ENCODE measurements at places on chromosomes 2 and 18.

DNA sequence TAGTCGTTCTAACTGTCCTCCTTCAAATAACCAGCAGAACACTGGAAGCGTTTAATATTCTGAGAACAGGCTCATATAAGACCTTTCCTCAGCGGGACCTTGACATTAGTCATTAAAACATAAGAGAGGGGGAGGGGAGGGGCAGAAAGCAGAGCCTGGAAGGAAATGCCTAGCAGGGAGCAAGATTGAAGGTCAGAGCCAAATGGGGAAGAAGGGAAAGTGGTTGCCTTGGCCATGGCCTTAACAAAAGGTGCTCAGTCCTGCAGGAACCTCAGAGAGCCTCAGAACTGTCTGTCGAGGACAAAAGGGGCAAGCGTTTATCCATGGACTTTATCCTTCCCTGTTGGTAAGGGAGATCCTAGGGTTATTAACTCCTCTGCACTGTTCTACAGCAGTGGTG, 856 bp upstream of the PLA2R1 start:
- peaks cover 40% of the 10 kb centered on the region for H3K27me3 ChIP-seq
- peak overlapping the region; percentile 70 for H3K4me3 ChIP-seq
- no peaks in the 10 kb centered on the region for H3K36me3 ChIP-seq
- H3K27ac ChIP-seq: no peak overlapping the region
- no peak for DNase-seq

GRCh38 chr18:22858121-22858520, 75.0 kb upstream of the RBBP8 start:
- H3K4me3 ChIP-seq: no peak overlapping the region
- no peak overlapping the region for H3K27ac ChIP-seq
- DNase-seq: no peak

DNA sequence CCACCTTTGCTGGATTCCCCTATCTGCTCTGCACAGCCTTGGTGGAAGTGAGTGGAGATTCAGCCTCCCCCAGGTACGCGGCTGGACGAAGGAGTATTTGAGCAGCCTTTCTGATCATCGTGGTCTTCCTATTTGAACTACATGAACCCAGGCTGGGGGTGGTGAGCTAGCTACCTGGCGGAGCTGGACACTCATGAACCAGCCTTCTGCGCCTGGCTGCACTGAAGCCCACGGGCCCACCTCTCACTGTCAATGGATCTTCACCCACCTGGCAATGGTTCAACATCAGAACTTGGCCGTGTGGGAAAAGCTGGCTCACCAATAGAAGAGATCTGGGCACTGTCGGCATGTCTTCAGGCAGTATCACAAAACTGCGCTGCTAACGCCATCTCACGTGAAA, 35.4 kb downstream of the ANKMY1 start:
- DNase-seq: no peak
- peaks cover 61% of the 10 kb centered on the region for H3K36me3 ChIP-seq
- H3K4me3 ChIP-seq: no peak overlapping the region
- H3K27ac ChIP-seq: no peak overlapping the region

GRCh38 chr2:46983065-46983801, 67.6 kb upstream of the MCFD2 start:
- peak overlapping the region; percentile 96 for H3K27ac ChIP-seq
- no peak for DNase-seq
- peaks cover 23% of the 10 kb centered on the region for H3K36me3 ChIP-seq
- H3K27me3 ChIP-seq: no peaks in the 10 kb centered on the region

DNA sequence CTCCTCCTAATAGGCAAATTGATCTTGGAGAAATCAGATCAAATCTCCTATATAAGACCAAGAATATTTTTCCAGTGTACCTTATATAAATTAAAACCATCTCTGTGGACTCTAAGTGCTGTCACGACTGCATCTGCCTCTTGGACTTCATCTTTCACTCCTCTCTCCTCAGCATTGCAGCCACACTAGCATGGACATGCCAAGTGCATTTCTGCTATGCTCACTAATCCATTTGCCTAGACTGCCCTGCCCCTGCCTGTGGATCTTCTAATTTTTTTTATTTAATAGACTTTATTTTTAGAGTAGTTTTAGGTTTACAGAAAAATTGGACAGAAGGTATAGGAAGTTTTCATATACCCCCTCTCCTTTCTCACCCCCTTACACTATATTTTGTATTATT, 146.7 kb upstream of the VWC2L start:
- no peak overlapping the region for H3K4me3 ChIP-seq
- no peaks in the 10 kb centered on the region for H3K36me3 ChIP-seq
- H3K4me1 ChIP-seq: no peaks in the 10 kb centered on the region
- DNase-seq: no peak

DNA sequence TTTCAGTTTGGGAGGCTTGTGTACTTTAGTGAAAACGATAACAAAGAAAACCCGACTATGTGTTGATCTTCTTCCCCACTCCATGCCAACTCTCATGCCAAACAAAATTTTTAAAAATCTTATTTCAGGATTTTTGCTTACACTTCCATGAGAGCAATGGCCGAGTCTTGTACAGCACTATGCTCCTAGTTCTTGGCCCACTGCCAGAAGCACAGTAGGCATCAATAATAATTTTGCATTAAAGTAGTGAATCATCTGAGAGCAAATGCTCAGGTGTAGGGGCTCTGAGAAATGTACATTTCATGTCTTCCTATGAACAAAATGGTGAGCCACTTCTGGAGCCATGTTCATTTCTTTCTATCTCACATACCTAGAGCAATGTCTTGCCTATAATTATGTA, 62.2 kb downstream of the MAP3K19 start:
- H3K4me1 ChIP-seq: peaks cover 6% of the 10 kb centered on the region
- H3K4me3 ChIP-seq: no peak overlapping the region

DNA sequence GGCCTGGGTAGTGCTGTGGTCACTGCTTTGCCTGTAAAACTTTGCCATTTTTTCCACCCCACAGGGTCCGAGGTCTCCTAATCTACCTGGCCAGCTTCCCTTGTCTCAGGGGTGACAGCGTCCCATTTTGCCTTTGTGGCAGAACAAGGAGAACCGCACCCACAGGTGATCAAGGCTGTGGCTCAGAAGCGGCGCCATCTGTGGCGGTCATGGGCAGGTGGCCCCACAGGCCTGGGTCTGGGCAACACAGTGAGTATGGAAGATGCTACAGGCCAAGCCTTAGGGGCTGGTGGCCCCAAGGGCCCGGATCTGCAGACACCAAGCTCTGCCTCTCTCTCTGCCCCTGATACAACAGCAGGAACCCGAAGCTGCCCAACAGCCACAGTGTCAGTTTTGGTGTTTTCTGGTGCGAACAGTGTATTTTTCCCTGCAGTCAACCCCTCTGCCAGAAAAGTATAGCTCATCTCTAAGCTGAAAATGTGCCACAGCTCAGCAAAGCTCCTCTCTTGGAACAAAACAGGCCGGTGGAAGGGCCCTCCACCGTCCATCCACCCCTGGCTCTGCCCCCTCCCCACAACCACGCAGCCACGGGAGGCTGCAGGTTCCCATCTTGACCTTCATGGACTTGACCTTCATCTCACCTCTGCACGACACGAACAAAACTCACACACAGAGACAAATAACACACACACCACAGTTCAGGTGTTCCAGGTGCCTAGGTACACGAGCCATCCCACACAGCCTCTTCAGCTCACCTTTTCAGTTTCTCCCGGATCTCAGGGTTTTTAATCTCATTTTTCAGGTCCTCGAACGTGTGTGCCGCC, 96.7 kb downstream of the PXDN start:
- no peak overlapping the region for H3K4me3 ChIP-seq
- H3K4me1 ChIP-seq: no peaks in the 10 kb centered on the region
- no peak overlapping the region for H3K27ac ChIP-seq

DNA sequence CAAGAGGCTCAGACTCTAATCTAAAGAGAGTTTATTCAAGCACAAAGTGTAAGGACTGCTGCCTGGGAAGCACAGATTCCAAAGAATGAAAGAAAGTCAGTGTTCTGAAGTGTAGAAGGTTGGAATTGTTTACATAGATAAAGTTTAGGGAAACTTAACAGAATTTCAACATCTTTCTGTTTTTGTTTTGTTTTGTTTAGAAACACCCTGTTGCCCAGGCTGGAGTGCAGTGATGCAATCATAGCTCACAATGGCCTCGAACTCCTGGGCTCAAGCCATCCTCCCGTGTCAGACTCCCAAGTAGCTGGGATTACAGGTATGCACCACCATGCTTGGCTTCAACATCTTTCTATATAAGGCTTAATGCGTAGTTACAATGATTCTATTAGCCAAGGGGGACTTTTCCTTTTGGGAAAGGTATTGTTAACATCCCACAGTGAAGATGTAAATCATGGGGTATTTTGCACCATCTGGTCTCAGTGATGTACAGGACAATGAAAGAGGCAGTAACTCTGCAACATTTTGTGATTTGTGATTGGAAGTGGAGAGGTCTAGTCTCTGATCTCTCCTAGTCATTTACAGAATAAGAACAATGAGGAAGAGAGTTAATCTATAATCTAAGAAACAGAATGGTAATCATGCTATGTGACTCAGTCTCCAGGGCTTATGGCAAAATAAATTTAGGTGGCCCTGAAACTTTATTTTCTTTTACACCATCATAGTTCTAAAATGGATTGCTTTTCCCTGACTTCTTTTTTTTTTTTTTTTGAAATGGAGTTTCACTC, 45.6 kb upstream of the MSH6 start:
- H3K4me1 ChIP-seq: peaks cover 3% of the 10 kb centered on the region
- H3K4me3 ChIP-seq: no peak overlapping the region
- no peak for DNase-seq
- H3K27ac ChIP-seq: no peak overlapping the region

GRCh38 chr2:142877216-142877838, at the start of gene KYNU:
Gene KYNU, plus strand, starts transcription at chr2:142877664. Its CDS starts 7,704 bp downstream, at chr2:142885368.
- no peaks in the 10 kb centered on the region for H3K4me1 ChIP-seq
- no peak within 1 kb of the TSS for H3K27ac ChIP-seq

GRCh38 chr2:239602290-239603282, 201.8 kb upstream of the HDAC4 start:
- H3K4me3 ChIP-seq: no peak overlapping the region
- no peaks in the 10 kb centered on the region for H3K36me3 ChIP-seq
- H3K27me3 ChIP-seq: peaks cover 22% of the 10 kb centered on the region
- no peaks in the 10 kb centered on the region for H3K4me1 ChIP-seq
- no peak overlapping the region for H3K27ac ChIP-seq

DNA sequence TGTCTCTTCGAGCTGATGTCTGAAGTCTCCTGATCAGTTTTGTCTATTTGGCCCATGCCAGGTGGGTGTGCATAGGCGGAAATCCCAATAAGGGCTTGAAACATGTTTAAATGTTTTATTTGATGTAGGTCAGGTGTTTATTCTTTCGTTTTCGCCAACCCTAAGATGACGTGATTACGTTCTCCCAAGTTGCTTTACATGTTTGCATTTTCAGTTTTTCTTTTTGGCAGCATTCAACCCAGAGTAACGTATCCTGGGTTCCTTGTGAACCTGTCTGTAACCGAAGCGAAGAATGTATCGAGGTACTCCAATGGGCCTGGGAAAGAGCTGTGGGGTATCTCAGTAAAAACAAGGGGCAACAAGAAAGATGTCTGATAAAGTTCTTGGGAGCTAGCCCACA, 3.1 kb downstream of the ALPK2 start:
- peaks cover 15% of the 10 kb centered on the region for H3K4me1 ChIP-seq
- H3K36me3 ChIP-seq: no peaks in the 10 kb centered on the region
- H3K27me3 ChIP-seq: peaks cover 9% of the 10 kb centered on the region
- no peak for DNase-seq
- no peak overlapping the region for H3K27ac ChIP-seq

DNA sequence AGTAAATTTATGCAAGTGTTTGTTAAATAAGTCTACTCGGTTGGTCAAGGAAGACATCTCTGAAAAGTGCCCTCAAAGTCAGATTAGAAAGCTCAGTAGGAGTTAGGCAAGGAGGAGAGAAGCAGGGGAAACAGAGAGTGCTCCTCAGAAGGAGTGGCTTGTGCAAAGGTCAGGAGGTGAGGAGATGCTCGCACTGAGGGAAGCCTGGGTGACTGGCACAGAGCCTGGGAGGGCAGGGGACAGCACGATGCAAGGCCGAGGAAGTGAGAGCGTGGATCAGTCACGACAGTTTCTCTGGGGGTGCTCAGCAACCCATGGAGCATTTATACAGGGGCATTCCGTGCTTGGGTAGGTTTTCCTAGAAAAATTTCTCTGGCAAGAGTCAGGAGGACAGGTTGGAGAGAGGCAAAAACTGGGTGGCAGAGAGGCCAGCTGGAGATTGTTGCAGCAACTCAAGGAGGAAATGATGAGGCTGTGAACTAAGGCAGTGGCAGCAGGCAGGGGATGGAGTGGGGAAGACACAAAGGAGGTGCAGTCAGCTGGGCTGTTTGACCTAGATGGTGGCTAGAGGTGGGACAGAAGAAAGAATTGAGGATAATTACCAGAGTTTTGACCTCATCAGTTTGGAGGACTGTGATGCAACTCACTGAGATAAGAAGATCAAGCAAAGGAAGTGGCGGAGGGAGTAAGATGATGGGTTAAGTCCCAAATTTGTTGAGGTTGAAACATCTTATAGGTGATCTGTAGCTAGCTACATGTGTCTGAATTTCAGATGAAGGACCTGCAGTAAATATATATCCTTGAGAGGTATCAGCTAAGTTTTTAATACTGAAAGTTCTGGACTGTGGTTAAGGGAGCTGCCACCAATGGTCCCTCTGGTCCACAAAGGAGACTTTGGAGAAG, 52.4 kb downstream of the BCL2 start:
- peak overlapping the region; percentile 83 for H3K27ac ChIP-seq
- H3K36me3 ChIP-seq: peaks cover 33% of the 10 kb centered on the region
- H3K27me3 ChIP-seq: no peaks in the 10 kb centered on the region
- H3K4me1 ChIP-seq: peaks cover 51% of the 10 kb centered on the region
- DNase-seq: no peak

GRCh38 chr2:63614448-63614968, 25.7 kb downstream of the MDH1 start:
- no peak for DNase-seq
- peaks cover 13% of the 10 kb centered on the region for H3K27me3 ChIP-seq
- peaks cover 2% of the 10 kb centered on the region for H3K36me3 ChIP-seq
- H3K4me3 ChIP-seq: no peak overlapping the region
- H3K4me1 ChIP-seq: no peaks in the 10 kb centered on the region
- no peak overlapping the region for H3K27ac ChIP-seq

DNA sequence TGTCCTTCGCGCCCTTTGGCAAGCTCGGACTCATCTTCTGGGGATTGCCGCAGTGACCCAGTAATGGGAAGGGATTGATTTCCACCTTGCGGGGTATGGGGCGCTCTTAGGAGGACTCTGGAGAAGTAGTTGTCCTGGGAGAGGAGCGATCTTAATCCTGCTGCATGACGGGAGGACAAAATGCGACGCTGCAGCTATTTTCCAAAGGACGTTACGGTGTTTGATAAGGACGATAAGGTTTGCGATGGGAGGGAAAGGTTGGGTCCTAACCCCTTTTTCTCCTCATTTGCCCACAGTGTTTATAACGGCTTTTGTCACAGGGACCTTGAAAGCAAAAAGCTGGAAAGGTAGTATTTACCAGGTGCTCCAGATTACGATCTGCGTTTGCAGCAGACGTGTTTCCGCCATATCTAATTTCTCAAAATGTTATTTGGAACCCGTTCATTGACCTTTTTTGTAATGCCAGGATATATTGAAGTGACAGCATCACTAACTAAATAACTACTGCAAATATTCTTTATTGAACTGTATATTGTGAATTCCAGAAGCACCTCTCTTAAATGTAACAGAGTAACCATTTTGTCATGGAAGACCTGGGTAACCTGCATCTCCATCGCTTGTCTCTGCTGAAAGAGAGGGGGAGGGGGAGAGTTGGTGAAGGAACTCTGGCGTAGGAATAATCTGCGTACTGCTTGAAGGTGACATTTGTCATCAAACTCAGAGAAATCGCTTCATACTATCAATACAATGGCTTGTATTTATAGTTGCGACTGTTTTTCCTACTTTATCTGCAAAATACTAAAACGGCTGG, 590 bp downstream of the MDH1 start:
- no peak for DNase-seq
- no peaks in the 10 kb centered on the region for H3K27me3 ChIP-seq
- peak overlapping the region; percentile 98 for H3K27ac ChIP-seq
- peaks cover 5% of the 10 kb centered on the region for H3K36me3 ChIP-seq
- peaks cover 23% of the 10 kb centered on the region for H3K4me1 ChIP-seq
- peak overlapping the region; percentile 91 for H3K4me3 ChIP-seq
